ENCODE measurements at places on chromosomes 6 and 20. TPM values are rescaled to one million over a fixed set of nuclear protein-coding genes. Genes with fewer than 3 reads are reported as not detected.

Gene WTAP
- 29.4 TPM for polyA plus RNA-seq

Gene FAXC
- polyA plus RNA-seq: 0.50 TPM

Gene MRAP2
- 0.68 TPM for polyA plus RNA-seq

Gene RIPOR3
- polyA plus RNA-seq: 0.18 TPM

Gene SPATA2
- polyA plus RNA-seq: 9.5 TPM

Gene CDK5RAP1
- polyA plus RNA-seq: 52.9 TPM

Gene INSM1
- polyA plus RNA-seq: not detected

GRCh38 chr20:23515250-23515939, 24.5 kb downstream of the CST8 start:
- DNase-seq: no peak

GRCh38 chr6:161353208-161353613, 79.3 kb upstream of the AGPAT4 start:
- DNase-seq: peak; percentile 46

- DNase-seq: peak; percentile 29
These were observed 51.3 kb upstream of the GLP1R start for GRCh38 chr6:38997128-38997761.

DNA sequence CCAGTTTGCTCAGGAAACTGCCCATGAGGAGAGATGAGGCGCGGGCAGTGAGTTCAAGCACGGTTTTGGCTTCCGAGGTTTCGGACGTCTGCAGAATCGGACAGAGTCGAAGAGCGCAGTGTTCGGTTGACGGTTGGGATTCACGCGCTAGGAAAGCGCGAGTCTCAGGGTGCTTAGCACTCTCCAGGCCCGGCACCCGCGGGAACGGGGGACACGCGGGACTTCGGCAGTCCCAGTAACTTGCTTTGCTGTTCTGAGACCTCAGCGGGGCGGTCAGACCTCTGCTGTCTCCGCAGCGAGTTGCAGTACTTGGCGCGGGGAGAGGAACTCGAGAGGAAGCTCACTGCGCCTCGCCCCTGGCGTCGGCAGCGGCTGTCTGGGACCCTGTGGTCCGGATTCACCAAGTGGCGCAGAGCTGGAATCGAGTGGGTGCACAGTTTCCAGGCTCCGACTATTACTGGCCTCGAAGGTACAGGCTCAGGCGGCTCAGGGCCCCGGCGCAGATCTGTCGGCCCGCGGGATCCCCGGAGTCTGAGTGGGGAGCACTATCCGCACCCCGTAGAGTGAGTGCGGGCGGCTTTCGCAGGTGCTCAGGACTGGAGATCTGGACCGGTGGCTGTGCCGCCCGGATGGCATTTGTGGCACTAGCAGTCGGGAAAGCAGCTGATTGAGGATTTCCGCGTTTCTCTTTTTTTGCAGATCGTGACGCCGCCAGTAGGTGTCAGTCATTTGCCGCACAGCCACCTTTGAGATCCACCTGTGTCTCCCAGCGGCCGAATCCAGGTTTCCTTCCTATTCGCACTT, at the start of gene POM121L2:
POM121L2 (minus strand) TSS at position 128 of the 804 bp plus-strand sequence; CDS start at position 25, 103 bp downstream.
- peak; percentile 71 for DNase-seq

DNA sequence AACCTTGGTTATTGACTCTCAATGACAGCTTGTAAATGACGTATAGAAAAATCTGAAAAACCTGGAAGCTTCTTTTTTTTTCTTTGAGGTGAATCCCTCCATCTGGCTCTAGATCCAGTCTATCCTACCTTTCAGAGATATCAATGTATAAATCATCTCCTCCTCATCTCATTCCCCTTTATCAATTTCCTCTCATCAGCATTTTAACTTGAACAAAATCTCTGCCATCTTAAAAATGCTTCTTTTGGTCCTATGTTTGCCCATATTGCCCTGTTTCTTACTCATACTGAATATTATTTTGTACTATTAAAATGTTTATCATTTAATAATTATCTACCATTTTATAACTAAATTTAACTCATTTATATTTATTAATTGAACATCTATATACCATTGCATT, 306.7 kb upstream of the TSHZ2 start:
- DNase-seq: no peak

DNA sequence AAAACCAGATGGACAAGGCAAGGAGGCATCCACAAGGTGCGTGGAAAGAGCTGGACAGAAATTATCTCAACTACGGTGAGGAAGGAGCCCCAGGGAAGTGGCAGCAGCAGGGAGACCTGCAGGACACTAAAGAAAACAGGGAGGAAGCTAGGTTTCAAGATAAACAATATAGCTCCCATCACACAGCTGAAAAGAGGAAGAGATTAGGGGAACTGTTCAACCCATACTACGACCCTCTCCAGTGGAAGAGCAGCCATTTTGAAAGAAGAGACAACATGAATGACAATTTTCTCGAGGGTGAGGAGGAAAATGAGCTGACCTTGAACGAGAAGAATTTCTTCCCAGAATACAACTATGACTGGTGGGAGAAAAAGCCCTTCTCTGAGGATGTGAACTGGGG, 26.8 kb downstream of the TRMT6 start:
- no peak for DNase-seq

DNA sequence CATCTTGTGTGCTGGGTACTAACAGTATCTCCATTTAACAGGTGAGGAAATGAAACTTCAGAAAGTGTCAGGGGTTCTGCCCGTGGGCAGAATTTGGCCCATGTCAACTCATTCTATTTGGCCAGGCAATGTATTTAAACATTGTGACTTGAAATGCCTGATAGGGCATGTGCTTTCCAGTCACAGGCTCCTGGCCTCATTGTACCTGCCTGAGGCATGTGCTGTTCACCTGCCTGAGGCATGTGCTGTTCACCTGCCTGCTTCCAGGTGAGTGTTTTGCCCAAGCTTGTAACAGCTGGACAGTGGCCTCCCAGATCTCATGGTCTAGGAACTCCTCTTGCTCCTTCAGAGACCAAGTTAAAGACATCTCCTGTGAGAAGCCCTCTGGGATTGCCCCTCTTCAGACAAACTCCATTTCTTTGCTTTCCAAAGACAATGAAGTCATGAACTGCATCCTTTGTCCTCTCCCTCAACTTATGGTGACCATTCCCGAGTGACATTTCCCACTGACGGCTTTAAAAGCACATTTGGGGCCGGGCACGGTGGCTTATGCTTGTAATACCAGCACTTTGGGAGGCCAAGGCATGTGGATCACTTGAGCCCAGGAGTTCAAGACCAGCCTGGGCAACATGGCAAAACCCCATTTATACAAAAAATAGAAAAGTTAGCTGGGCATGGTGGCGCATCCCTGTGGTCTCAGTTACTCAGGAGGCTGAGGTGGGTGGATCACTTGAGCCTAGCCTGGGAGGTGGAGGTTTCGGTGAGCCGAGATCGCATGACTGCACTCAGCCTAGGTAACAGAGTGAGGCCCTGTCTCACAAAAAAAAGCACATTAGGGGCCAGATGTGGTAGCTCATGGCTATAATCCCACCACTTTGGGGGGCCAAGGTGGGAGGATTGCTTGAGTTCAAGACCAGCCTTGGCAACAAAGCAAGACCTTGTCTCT, 48.7 kb downstream of the BCAS4 start:
- DNase-seq: no peak

DNA sequence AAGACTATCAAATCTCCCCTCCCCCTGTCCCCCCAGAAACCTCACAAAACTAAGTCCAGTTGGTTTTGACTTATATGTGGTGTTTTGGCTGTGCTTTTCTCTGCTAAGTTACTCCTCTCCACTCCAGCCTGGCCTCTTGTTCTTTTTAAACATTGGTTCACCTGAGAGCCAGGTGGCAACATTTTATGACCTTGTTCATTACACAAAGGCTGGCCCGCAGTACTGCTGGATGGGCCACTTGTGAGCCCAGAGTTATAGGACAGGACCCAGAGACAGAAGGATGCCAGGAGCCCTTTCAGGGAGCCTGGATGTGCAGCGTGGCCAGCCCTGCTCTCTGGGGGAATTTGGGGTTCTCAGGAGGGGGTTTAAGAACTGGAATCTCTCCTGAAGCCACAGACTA, 90.0 kb downstream of the RAMACL start:
- no peak for DNase-seq

DNA sequence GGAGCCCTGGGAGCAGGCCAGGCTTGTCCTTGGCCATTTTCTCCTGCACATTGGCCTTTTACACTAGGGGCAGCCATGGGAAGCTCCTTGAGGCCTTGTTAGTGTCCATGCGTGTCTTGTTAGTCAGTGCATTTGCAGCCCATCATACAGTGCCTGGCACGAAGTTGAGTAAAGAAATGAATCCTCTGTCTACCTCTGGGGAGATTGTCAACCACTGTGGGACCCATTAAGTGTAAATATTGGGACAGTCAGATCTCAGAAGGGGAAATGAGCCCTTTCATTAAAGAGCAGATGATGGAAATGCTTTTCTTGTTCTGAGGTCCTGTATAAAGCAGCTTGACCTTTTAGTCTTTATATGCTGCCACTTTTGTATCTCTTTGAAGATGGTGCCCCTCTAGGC, 33.9 kb downstream of the SOBP start:
- no peak for DNase-seq

GRCh38 chr6:167832497-167833395, 6.0 kb downstream of the AFDN start:
- no peak for DNase-seq

- DNase-seq: no peak
These were observed 10.6 kb downstream of the REM1 start for GRCh38 chr20:31485450-31486339.

GRCh38 chr20:63498960-63499337, at the start of gene EEF1A2:
Gene EEF1A2 (minus strand): TSS chr20:63499083. CDS start chr20:63497763, 1,320 bp downstream.
- DNase-seq: no peak

GRCh38 chr20:63893999-63894357, 948 bp upstream of the DNAJC5 start:
- no peak for DNase-seq

DNA sequence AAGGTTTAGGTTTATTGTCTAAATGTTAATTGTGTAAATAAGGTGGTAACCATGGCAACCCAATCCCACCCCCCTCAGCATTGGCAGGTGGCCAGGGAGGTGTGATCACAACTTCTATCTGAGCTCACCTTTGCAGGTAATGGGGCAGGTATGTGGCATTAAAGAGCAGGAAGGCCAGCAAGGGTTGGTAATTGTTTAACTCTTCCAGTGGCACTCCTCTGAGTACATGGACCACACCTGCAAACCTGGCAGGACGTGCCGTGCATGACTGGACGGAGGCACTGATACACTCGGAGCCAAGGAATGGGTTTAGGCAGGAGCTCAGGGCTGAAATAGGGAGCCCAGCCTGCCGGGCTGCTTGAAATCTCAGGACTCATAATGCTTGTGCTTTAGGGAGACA, 107.0 kb upstream of the BMP2 start:
- no peak for DNase-seq
